ENCODE measurements at places on chromosomes 12 and 14. TPM values are rescaled to one million over a fixed set of nuclear protein-coding genes. Genes with fewer than 3 reads are reported as not detected.

The CCDC175 gene
- not detected for total RNA-seq

The CLEC4D gene
- total RNA-seq = not detected

The GPRC5A gene
- total RNA-seq = 2.8 TPM

The VRTN gene
- not detected for total RNA-seq

The KLRG1 gene
- 4.8 TPM for total RNA-seq

The PRPH gene
- total RNA-seq = 0.36 TPM

All from heart left ventricle (tissue), 16 donors.